ENCODE measurements at places on chromosomes 11 and 22.

- peak; percentile 84 for DNase-seq
Measured at GRCh38 chr11:73866586-73866996, 10.1 kb downstream of the COA4 start.

DNA sequence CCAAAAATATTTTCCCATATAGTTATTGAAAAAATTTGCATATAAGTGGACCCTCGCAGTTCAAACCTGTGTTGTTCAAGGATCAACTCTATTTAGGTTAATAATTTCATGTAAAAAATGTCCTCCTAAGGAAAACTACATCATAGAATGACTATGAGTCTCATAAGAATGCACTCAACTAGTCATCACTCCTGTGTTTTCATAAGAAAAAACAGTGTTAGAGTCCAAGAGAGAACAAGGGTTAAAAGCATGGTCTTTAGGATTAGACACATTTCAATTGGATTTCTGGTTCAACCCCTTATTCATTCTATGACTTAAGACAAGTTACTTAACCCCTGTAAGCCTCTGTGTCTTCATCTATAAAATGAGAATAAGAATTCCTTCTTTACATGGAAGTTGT, 5.1 kb downstream of the PARVA start:
- DNase-seq = no peak

DNA sequence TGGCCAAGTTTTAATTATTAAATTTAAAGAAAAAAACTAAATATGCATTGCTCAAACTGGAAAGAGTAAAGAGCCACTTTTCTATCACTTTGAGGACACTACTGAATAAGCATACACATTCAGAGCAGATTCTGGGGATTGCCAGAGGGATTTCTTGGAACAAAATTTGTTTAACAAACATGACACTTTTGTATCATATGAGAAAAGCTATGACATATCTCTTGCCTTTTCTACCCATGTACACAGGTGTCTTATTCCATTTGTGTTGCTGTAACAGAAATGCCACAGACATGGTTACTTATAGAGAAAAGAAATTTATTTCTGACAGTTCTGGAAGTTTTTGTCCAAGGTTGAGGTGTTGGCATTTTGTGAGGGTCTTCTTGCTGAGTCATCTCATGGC, 13.5 kb upstream of the USP28 start:
- DNase-seq = no peak

- peak; percentile 85 for DNase-seq
Measured at GRCh38 chr11:93054881-93055280, 85.4 kb downstream of the MTNR1B start.

DNA sequence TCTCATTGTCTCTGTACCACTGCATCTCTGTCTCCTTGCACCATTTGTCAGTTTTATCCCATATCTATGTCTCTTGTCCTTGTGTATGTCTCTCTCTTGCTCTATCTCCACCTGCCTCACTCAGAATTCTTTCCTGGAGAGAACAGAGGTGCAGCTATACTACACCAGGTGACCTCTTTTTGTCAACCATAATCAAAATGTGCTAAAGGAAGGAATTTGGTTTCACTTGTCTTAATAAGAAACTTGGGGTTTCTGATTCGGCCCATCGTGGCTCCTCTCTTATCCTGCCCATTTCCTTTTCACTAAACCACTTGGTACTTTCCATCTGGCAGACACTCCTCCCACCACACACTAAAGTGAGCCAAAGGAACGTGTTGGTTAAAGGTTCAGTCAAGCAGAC, 2.0 kb upstream of the C11orf42 start:
- DNase-seq = no peak

GRCh38 chr11:2588809-2589537, 110.8 kb downstream of the KCNQ1OT1 start:
- DNase-seq = no peak

- no peak for DNase-seq
Measured at GRCh38 chr11:74646954-74647353, 54.6 kb downstream of the POLD3 start.
